Hepatocyte (in vitro differentiated cells): ENCODE measurements at places on chromosomes 7 and 10. TPM values are rescaled to one million over a fixed set of nuclear protein-coding genes. Genes with fewer than 3 reads are reported as not detected.

GRCh38 chr10:22554461-22555182 is 159.8 kb downstream of the PIP4K2A start:
- peaks cover 20% of the 10 kb centered on the region for H3K4me1 ChIP-seq
- H3K4me3 ChIP-seq, result no peak overlapping the region
- no peaks in the 10 kb centered on the region for H3K27me3 ChIP-seq
- no peaks in the 10 kb centered on the region for H3K36me3 ChIP-seq
- DNase-seq, result peak; percentile 83

The OPN1SW gene
- polyA plus RNA-seq, result 0.80 TPM in 1 of 2 replicates, not detected in the other

DNA sequence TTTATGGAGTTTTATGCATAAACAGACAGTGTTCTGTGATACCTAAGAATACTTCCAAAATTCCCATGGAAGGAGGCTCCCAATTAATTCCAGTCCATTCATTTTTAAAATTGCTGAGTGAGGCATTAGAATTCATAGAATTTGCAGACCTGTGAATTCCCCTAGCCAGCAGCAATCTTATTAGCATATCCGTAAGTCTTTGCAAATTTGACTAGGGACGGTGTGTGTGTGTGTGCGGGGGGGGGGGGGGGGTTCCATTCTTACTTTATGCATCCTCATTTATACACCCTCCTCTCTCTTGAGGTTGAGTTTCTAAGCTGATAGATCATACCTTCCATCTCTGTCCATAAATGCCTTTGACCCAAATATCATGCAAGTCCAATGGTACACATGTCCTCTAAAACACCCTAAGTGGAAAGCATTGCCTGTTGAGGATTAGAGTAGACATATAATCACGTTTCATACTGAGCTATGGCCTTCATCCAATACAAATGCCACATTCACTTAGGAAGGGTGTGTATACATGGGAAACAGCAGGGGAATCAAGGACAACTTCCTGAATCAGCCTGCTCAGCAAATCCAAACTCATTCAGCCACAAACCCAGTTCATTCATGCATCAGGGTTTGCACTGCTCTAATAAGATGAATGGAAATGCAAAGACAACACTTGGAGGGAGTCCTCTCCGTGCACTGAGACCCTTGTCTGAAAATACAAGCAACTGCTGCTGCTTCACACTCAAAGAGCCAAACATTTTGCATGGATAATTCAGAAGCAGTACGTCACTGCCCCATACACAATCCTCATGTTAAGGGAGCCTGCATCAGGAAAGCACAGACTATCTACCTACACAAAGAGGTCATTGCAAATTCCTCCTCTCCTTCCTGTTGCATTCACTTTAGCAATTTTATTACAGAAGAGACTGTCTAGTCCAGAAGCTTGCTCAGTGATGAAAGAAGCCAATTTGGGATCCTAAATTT is 350.8 kb downstream of the KCNMA1 start:
- H3K4me1 ChIP-seq, result peaks cover 52% of the 10 kb centered on the region
- H3K27me3 ChIP-seq, result peaks cover 4% of the 10 kb centered on the region
- H3K4me3 ChIP-seq, result no peak overlapping the region
- no peak overlapping the region for H3K27ac ChIP-seq
- no peaks in the 10 kb centered on the region for H3K36me3 ChIP-seq

GRCh38 chr7:127844707-127845331 is 186.4 kb downstream of the LRRC4 start:
- H3K27me3 ChIP-seq, result no peaks in the 10 kb centered on the region
- peak overlapping the region; percentile 67 for H3K27ac ChIP-seq
- H3K4me1 ChIP-seq, result peaks cover 26% of the 10 kb centered on the region
- no peaks in the 10 kb centered on the region for H3K36me3 ChIP-seq
- peak; percentile 60 for DNase-seq

The WNT8B gene
- not detected in 2 replicates for polyA plus RNA-seq

DNA sequence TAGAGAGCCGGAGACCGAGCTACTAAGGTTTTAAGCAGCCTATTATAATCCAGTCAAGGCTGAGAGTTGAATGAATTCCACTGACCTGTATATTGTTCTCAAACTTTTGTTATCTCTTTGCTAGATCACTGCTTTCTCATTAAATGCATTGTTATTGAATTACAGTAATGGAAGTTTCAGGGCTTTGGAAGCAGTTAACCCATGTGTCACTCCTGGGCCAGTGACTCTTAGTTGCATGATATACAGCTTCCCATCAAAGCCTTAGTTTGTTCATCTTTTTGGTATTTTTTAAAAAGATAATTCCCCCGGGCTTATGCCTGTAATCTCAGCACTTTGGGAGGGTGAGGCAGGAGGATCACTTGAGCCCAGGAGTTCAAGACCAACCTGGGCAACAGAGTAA is 55.4 kb upstream of the KIAA1217 start:
- H3K27me3 ChIP-seq, result no peaks in the 10 kb centered on the region
- no peak overlapping the region for H3K27ac ChIP-seq
- no peak for DNase-seq
- H3K36me3 ChIP-seq, result no peaks in the 10 kb centered on the region
- no peak overlapping the region for H3K4me3 ChIP-seq
- peaks cover 5% of the 10 kb centered on the region for H3K4me1 ChIP-seq

GRCh38 chr7:86914551-86914950 is 144.9 kb downstream of the ELAPOR2 start:
- H3K36me3 ChIP-seq, result no peaks in the 10 kb centered on the region
- DNase-seq, result peak; percentile 16
- no peak overlapping the region for H3K4me3 ChIP-seq
- no peak overlapping the region for H3K27ac ChIP-seq
- no peaks in the 10 kb centered on the region for H3K27me3 ChIP-seq

The CHAT gene
- polyA plus RNA-seq, result 0.88 TPM in 1 of 2 replicates, not detected in the other

GRCh38 chr7:110974441-110974840 is 116.5 kb upstream of the LRRN3 start:
- no peaks in the 10 kb centered on the region for H3K4me1 ChIP-seq
- H3K27ac ChIP-seq, result no peak overlapping the region

The RBM20 gene
- 3.7 and 6.5 TPM in 2 replicates for polyA plus RNA-seq

GRCh38 chr7:155211173-155211572 is 86.5 kb upstream of the INSIG1 start:
- H3K4me1 ChIP-seq, result peaks cover 15% of the 10 kb centered on the region
- no peaks in the 10 kb centered on the region for H3K36me3 ChIP-seq
- H3K27ac ChIP-seq, result no peak overlapping the region
- no peak overlapping the region for H3K4me3 ChIP-seq
- no peaks in the 10 kb centered on the region for H3K27me3 ChIP-seq
- DNase-seq, result no peak

DNA sequence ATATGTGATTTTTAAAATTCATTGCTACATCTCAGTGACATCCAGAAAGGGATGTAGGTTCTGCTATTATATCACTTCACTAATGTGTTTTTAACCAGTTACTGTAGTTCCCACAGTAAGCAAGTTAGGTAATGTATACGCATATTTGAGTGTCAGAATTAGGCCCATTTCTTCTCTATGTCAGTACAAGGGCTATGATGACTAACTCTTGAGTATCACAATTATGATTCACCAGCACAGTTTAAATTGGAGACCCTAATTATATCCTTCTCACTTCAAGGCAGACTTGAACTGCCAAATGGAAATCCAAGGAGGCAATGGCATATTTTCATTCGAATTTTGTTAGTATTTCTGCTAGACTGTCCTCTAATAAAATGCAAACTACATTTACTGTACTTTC is 23.6 kb downstream of the BZW2 start:
- DNase-seq, result no peak
- H3K4me1 ChIP-seq, result peaks cover 18% of the 10 kb centered on the region

- H3K27ac ChIP-seq, result no peak overlapping the region
- no peak for DNase-seq
- H3K27me3 ChIP-seq, result no peaks in the 10 kb centered on the region
- peaks cover 28% of the 10 kb centered on the region for H3K4me1 ChIP-seq
- no peak overlapping the region for H3K4me3 ChIP-seq
- H3K36me3 ChIP-seq, result no peaks in the 10 kb centered on the region
Observed at GRCh38 chr7:23964715-23965114, 254.7 kb downstream of the STK31 start.

DNA sequence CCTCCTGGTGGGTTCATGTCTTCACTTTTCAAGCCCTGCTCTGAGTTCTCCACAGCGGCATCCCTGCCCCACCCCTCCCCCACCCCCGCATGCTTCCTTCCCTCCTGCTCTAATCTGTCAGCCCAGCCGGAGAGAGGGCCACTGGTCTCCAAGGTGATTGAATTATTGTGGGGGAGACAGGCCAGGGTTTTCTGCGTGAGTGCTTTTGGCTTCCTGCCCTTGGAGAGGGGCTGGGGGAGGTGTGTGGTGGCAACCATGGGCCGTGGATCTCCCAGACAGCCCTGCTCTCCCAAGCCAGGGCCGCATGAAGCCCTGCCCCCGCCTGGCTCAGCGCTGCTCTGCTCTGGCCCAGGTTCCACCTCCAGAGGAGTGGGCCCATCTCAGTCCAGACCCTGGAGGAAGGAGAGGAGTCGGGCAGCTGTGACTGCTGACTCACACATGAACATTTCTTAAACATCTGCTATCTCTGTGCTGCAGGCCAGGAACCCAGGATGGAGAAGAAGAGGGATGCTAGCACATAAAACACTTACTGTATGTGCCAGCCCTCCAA is 109.9 kb downstream of the ZMIZ1 start:
- DNase-seq, result peak; percentile 71
- no peak overlapping the region for H3K4me3 ChIP-seq
- H3K27ac ChIP-seq, result peak overlapping the region; percentile 76
- H3K27me3 ChIP-seq, result no peaks in the 10 kb centered on the region

The HOXA6 gene
- polyA plus RNA-seq, result 0.16 and 0.23 TPM in 2 replicates

GRCh38 chr7:95434557-95435421 is at the start of gene PON2:
PON2 (minus strand) TSS chr7:95435028; CDS start chr7:95434951, 77 bp downstream.
- peaks cover 35% of the 10 kb centered on the region for H3K4me1 ChIP-seq
- peak; percentile 93 for DNase-seq
- H3K4me3 ChIP-seq, result peak within 1 kb of the TSS; percentile 43
- H3K27me3 ChIP-seq, result no peaks in the 10 kb centered on the region
- H3K27ac ChIP-seq, result peak within 1 kb of the TSS; percentile 97
- no peaks in the 10 kb centered on the region for H3K36me3 ChIP-seq

DNA sequence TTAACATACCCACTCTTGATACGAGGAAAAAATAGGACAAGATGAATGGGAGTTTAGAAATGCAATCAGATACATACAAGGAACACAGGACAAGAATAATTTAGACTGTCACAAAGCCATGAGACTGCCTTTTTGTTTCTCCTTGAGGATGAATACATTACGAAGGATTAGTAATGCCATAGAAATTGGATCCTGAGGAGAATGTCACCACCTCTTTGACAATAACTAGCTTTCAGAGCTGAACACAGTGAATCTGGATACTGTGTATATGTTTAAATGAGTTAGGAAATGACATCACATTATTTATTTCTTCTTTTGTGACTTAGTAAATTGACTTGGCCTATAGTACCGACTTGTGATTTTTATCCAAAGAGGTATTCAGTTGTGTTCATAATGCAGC is 596.3 kb upstream of the CNTNAP2 start:
- H3K4me3 ChIP-seq, result no peak overlapping the region
- no peaks in the 10 kb centered on the region for H3K36me3 ChIP-seq
- no peak overlapping the region for H3K27ac ChIP-seq
- no peak for DNase-seq

DNA sequence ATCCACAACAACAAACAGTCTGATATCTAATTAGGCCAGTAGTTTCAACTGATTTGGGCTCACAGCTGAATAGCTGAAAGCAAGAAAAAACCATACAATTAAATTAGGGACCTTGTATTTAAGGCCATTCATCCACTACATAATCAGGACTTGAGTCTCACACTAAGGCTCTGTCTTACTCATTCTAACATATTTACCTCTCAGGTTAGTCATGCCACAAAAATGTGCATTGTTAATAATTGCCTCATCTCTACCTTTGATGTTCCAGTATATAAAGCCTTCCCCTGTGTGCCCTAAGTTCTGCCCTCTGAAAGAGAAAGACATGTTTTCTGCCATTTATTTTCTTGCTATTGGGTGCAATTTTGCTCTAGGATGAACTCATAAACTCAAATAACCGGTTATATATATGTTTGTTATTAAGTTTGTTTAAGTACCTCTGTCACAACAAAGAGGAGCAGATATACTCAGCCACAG is 5.3 kb upstream of the C1GALT1 start:
- peak overlapping the region; percentile 86 for H3K27ac ChIP-seq
- peaks cover 15% of the 10 kb centered on the region for H3K4me1 ChIP-seq
- H3K36me3 ChIP-seq, result no peaks in the 10 kb centered on the region
- H3K27me3 ChIP-seq, result no peaks in the 10 kb centered on the region
- DNase-seq, result peak; percentile 75

- H3K4me1 ChIP-seq, result peaks cover 7% of the 10 kb centered on the region
- no peak overlapping the region for H3K27ac ChIP-seq
- no peak overlapping the region for H3K4me3 ChIP-seq
Observed at GRCh38 chr10:32419615-32420014, 26.3 kb upstream of the CCDC7 start.

- H3K36me3 ChIP-seq, result no peaks in the 10 kb centered on the region
- no peak overlapping the region for H3K4me3 ChIP-seq
- no peaks in the 10 kb centered on the region for H3K27me3 ChIP-seq
Observed at GRCh38 chr10:130202984-130203621, 66.9 kb downstream of the GLRX3 start.

DNA sequence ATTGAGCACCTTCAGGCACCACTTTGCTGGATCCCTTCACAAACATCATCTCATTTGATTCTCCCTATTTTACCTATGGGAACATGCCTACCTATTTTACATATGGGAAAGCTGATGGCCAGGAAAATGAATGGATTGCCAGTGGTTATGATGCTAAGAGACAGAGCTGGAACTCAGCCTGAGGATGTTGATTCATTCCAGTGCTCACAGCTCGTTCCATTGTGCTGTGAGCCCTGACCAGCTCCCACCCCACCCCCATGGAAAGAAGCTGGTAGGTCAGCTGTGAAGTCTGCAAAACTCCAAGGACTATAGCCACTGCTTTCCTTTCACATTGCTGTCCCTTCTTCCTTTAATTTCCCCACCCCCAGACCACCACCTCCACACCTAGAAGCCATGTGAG is 9.6 kb downstream of the UBTD1 start:
- no peaks in the 10 kb centered on the region for H3K4me1 ChIP-seq
- H3K4me3 ChIP-seq, result no peak overlapping the region
- no peaks in the 10 kb centered on the region for H3K27me3 ChIP-seq
- H3K36me3 ChIP-seq, result no peaks in the 10 kb centered on the region
- H3K27ac ChIP-seq, result no peak overlapping the region

DNA sequence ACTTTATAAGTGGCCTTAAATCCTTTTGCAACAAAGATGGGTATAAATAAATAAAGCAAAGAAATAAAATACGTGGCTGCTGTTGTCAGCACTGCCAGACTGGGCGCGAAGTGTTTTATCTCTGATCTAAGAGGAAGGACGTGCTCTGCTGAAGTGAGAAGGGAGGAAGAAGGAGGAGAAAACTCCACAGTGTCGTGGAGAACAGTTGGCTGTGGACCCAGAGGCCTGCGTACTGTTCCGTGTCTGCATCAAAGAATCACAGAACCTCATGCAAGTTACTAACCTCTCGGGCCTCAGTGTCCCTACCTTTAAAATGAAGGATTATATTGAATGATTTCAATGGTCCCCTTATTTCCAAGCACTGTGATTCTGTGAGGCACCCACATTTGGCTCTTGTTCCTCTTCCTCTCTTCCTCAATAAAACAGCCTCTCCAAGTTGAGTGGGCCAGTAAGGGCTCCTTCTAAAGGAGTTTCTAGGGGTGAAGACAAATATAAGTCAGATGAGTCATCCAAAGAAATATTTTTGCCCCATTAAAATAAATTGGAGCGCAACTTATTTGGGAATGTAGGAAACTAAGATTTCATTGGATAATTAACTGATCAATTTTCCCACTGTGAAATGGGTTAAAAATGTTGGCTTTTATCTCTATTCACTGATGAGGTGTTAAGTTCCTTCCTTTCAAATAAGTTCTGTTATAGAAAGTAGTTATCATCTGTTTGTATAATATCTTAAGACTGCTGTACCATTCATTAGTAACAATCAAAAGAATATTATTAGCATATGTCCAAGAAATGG is 126.9 kb upstream of the EFCAB10 start:
- no peak for DNase-seq
- H3K27ac ChIP-seq, result no peak overlapping the region
- H3K27me3 ChIP-seq, result no peaks in the 10 kb centered on the region
- no peaks in the 10 kb centered on the region for H3K4me1 ChIP-seq
- no peaks in the 10 kb centered on the region for H3K36me3 ChIP-seq
